ENCODE measurements at places on chromosomes 3 and 15.

DNA sequence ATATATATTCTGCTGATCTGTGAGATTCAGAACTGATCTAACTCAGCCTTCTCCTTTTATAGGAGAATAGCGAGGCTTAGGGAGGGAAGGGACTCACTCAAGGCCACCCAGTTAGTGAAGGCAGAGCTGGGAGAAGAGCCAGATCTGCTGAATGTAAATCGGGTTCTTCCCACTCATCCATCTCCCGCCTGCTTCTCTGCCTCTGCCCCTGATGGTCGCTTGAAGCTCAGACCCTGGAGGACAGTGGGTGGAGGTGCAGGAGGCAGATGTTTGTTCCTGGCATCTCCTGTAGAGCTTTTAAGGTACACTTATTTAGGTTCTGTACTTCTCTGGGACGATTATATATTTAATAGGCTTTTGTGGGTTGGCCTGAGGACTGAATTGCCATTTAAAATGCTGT is 4.3 kb downstream of the PDIA5 start:
- no peak for DNase-seq

DNA sequence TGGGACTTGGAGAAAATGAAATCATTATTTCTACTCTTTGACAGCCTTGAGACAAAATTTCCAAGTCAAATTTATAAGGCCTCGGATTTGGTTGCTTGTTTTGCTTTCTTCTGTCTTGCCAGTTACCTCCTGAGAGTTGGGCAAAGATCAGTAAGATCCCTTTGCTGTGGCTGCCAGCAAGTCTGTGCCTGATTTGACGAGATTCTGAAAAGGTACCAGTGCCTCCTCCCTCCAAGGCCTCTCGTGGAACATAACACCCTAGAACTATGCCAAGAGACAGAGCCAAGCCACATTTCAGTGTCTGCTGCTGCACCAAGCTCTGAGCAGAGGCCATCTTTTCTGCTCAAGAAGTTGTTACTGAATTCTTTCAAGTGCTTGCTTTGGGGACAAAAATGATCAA is 61.0 kb downstream of the GTPBP8 start:
- DNase-seq, result no peak

DNA sequence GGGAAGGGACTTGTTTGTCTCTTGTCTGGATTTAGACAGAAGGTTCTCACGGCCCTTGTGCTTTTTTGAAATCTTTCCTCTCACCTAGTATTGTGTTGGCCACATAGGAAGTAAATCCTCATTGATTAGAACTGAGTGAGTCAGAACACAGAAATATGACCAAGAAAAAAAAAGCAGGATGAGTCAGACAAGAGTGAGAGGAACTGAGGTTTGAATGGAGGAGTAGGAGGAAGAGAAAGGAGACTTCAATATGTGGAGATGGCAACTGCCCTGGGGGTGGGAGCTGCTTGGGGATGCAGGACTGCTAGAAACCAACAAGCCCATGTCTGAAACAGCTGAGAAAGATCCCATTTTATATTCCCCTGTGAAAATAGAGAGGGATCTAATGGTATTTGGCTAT is 194.1 kb upstream of the ZBTB20 start:
- no peak for DNase-seq

DNA sequence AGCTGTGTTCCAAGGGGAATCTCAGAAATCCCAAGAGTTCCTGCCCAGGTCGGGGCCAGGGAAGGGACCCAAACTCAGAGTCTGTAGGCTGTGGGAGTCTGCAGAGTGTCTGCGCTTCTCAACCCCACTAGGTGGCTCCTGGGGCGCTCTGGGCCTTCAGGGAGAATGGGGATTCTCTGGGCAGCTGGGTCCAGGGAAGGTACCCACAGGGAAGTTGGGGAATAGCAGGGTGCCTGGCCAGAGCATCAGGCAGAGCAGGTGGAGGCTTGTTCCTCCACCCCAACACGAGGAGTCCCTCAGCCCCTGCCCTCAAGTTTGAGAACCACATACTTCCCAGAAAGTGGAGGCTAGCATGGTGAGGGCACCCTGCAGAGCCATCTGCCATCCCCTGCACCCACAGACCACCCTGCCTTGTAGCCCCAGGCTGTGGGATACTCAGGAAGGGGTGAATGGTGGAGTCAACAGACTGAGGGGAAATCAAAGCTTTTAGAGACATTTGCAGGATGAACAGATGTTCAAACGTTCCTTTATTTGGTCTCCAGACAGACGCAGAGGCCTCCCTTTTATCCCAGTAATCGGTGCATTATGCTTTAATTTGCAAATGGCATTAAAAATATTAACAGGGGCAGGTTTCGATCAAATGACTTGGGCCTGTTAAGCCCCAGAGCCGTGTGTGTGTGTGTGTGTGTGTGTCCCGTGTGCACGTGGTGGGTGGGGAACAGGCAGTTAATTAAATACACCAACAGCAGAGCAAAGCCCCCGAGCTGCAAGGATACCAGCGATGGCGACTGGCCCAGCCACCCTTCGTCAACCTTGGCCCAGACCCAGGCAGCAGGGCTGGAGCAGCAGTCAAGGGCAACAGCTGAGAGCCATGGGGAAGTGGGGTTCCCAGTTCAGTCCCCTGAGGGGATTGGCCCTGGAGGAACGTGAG is 57.7 kb downstream of the DNAJB8 start:
- no peak for DNase-seq

GRCh38 chr3:141440942-141441341 is 45.9 kb upstream of the RASA2 start:
- DNase-seq, result no peak

DNA sequence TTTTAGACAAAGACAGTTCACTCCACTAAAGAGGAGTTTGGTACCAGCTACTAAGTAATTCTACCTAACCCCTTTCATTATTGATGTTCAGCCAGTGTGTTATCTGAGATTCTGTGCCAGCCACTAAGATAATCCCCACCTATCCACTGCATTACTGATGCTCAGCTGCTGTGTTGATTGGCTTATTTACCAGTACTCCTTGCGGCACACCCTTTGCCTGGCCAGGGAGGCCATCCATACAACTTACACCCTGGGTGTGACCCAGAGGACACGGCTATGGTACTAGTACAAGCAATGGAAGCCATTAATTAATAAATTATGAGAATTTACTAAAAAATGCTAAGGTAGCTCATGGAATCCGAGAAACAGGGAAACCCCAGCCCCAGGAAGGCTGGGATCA is 290.7 kb upstream of the CTNNB1 start:
- DNase-seq, result no peak

- DNase-seq, result no peak
Measured at GRCh38 chr3:70990723-70991122, 592.8 kb downstream of the FOXP1 start.

DNA sequence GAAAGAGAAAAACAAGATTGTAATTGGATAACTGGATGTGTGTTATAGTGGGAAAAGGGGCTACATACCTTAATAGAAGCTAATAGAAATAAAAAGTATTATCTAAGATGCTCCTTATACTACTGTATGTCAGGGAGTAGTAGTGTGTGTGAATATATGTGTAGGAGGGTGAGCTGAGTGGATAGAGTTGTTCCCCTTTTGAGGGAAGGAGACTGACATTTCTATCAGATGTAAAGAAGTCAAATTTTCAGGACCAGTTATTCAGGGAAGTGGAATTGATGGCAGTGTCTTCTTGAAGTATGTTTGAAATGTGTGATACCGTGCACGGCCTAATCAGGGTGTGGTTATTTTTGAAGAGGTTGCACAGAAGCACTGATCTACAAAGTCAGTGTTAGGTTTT is 49.1 kb downstream of the PCOLCE2 start:
- no peak for DNase-seq

All from pancreas (tissue), 10 donors.